ENCODE measurements at places on chromosomes 12 and 14. TPM values are rescaled to one million over a fixed set of nuclear protein-coding genes. Genes with fewer than 3 reads are reported as not detected.
A peak's percentile ranks its signal among the peaks of the same experiment; 100 is the strongest.

DNA sequence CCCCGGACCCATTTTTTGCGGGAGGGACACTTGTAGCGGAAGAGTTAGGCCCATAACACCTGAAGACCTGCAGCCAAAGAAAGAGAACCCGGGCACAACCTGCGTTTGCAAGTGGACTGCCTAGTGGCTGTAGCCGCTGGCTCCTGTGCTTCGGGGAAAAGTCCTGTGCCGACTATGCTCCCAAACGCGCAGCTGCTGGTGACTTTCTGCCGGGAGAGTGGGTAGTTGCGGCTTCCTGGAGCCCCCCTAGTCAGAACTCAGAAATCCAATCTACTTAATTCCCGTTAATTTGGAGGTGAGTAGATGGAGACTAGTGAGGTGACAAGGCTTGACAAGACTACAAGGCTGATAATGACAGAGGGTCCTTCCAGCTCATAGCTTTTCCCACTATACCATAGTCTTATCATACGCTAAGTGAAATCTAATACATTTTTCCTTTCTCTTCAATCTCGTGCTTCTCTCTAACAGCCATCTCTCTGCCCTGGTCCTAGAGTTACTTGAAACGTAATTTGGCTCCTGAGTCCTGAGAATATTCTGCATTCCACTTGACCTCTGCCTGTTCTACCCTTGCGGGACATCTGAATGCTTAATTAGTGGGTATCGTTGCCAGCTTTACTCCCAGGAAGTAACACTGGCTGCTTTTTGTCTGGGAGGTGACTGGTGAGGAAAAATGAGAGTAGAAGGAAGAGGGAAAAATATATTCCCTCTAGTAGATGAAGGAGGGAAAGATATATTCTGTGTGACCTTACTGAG is 556 bp downstream of the MTHFD1 start:
- H3K36me3 ChIP-seq: no peaks in the 10 kb centered on the region
- peak overlapping the region; percentile 93 for H3K27ac ChIP-seq
- H3K4me1 ChIP-seq: peaks cover 28% of the 10 kb centered on the region
- H3K4me3 ChIP-seq: peak overlapping the region; percentile 84

- H3K27me3 ChIP-seq: no peaks in the 10 kb centered on the region
- H3K27ac ChIP-seq: peak overlapping the region; percentile 68
- H3K4me3 ChIP-seq: no peak overlapping the region
- H3K4me1 ChIP-seq: peaks cover 18% of the 10 kb centered on the region
- no peak for DNase-seq
- no peaks in the 10 kb centered on the region for H3K36me3 ChIP-seq
Observed at GRCh38 chr12:19129122-19129485, 429 bp upstream of the PLEKHA5 start.

- no peaks in the 10 kb centered on the region for H3K4me1 ChIP-seq
- no peak overlapping the region for H3K27ac ChIP-seq
- H3K27me3 ChIP-seq: no peaks in the 10 kb centered on the region
- H3K4me3 ChIP-seq: no peak overlapping the region
- peak; percentile 24 for DNase-seq
Observed at GRCh38 chr14:34937442-34937841, 45.4 kb upstream of the SRP54 start.

DNA sequence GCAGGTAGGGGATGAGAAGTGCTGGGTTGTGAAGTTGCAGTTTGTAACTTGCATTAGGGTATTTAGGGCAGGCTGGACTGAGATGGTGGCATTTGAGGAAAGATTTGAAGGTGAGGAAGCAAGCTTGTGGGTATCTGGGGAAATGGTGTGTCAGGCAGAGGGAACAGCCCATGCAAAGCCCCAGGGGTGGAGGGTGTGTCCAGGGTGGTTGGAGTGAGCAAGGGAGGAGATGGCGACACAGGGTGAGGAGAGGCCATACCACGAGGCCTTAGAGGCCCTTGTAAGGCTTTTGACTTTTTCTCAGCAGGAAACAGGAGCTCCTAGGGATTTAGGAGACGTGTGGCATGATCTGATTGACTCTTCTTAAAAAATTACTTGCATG is 136.9 kb downstream of the NUAK1 start:
- H3K4me1 ChIP-seq: no peaks in the 10 kb centered on the region
- no peaks in the 10 kb centered on the region for H3K36me3 ChIP-seq
- no peak overlapping the region for H3K27ac ChIP-seq
- no peak overlapping the region for H3K4me3 ChIP-seq
- no peak for DNase-seq

DNA sequence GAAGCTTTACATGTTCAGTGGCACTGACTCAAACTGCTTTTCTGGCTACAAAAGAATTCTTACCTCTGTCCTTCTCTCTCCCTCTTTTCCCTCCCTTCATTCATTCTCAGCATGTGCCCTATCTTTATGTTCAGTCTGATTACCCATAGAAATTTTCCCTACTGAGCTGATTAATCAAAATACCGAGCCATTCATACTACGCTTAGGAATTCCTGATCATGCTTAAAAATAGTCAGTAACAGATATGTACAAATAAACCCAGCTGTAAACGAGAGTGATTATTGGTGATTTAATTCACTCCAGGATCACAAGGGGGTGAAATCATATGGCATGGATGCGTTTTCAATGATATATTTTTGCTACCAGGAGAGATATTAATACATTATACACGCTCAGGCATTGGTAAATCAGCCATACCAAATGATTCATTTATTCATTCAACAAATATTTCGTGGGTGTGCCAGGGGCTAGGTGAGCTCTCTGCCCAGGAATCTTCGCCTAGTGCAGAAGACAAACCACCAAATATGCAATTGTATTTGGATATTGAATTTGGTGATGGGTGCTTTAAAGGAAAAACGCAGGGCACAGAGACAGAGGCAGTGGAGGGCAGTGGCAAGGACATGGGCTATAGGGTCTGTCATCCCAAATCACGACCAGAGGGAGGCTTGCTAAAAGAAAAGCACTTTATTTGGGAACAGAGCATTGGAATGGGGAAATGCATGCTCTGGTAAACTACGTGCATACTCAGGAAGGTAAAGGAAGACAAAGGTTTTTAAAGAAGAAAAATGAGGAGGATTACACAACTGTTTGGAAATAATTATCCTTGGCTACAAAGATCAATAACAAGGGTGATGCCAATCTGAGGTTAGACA is 13.9 kb upstream of the VRK1 start:
- DNase-seq: no peak
- H3K27me3 ChIP-seq: no peaks in the 10 kb centered on the region
- H3K36me3 ChIP-seq: no peaks in the 10 kb centered on the region
- H3K4me1 ChIP-seq: no peaks in the 10 kb centered on the region

PLA2G1B gene
- 73.2 TPM for total RNA-seq
